Anterior cingulate cortex (tissue), 58 donors: ENCODE measurements at places on chromosomes 11 and 22.

- no peak for DNase-seq
These were observed 18.5 kb upstream of the TMEM184B start for GRCh38 chr22:38291201-38291777.

DNA sequence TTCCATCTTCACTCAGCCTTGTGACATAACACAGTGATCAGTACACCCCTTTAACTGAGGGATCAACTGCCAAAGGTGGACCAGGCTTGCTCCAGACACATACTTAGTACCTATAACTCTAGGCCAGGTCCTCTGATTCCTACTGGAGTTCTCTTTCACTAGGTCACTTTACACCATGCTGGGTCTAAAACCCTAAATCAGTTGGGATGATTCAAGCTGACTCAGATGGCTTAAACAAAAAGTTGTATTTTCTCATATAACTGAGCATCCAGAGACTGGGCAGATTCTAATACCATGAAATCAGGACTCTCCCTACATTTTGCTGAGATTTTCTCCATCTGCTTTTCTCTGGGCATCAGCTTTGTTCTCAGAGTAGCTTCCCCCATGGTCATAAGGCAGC, 26.0 kb upstream of the FLI1 start:
- DNase-seq = no peak

GRCh38 chr11:121514432-121515334, 61.9 kb upstream of the SORL1-AS1 start:
- DNase-seq = no peak

DNA sequence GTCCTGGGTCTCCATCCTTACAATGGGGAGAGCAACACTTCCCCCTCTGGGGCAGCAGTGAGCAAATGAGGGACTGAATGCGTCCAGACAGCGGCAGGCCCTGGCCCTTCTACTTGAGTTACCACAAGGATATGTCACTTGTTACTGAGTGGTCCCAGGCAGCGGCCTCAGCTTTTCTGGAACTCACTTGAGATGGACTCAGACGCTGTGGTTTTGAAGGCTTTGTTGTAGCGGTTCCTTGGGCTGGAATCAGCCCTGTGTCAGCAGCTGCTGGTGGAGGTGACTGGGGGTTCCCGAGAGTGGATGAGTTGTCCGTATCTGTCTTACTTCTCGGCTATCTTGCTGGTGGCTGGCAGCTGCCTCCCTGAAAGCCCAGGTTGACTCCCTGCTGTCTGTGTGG, 77.0 kb downstream of the MICAL2 start:
- DNase-seq = no peak

- no peak for DNase-seq
These were observed 1480.0 kb downstream of the TBC1D22A start for GRCh38 chr22:48242461-48242864.

GRCh38 chr11:126491092-126491491, 135.6 kb downstream of the ST3GAL4 start:
- DNase-seq = no peak

- DNase-seq = no peak
These were observed 68.2 kb downstream of the CASP12 start for GRCh38 chr11:104830080-104830479.

GRCh38 chr22:39395936-39396796, 3.4 kb upstream of the TAB1 start:
- DNase-seq = no peak

- no peak for DNase-seq
These were observed 240.8 kb downstream of the NELL1 start for GRCh38 chr11:20909995-20910726.

DNA sequence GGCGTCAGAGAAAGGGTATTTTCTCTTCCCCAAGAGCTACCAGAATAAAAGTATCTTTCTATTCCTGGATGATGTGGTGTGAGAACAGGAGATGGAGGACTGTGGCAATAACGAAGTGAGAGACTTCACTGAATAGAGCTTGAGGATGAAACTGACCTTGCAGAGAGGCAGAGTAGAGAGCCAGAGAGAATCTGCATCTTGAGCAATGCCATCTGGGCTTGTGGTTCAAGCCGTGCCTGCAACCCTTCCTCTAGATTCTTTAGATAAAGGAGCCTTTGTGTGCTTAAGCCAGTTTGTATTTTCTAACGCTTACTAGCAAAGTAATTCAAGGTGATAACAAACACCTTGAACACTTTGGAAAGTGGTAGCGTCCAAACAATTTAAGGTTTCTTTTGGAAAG, 2.2 kb downstream of the ME3 start:
- DNase-seq = no peak

DNA sequence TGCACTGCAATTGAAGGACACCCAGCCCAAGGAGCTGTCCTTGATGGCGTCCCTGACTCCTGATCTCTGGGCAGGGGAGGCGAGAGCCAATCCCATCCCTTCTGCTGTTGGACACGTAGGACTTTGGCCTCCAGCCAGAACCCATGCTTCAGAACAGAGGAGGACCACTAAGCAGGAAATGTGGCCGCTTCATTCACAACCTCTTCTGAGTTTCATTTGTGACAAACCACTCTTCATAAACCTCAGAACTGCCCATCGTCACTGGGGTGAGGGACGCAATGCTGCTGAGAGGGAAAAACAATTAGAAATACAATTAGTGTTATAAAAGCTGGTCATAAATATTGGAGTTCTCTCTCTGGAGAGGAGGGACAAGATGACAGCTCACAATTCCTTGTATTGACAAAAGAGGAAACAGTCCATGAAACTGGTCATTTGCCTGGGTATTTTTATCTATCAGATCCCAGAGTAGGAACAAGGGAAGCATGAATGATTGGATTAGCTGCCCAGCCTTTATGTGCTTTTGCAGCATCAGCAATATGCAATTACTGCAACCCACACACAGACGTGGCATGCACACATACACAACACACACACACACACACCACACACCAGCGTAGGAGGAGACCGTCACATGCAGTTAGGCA, 216.5 kb upstream of the CADM1 start:
- DNase-seq = no peak
